ENCODE measurements at places on chromosomes 4 and X. TPM values are rescaled to one million over a fixed set of nuclear protein-coding genes. Genes with fewer than 3 reads are reported as not detected.

Gene SSX4
- polyA plus RNA-seq, result not detected

Gene DCAF8L2
- not detected for polyA plus RNA-seq

Gene TRPC5OS
- polyA plus RNA-seq, result not detected

Gene UGT2B15
- polyA plus RNA-seq, result 0.63 TPM

Gene TCEAL9
- 140 TPM for polyA plus RNA-seq

Gene NPNT
- polyA plus RNA-seq, result 56.9 TPM

Gene GPM6B
- 31.1 TPM for polyA plus RNA-seq

Gene OPN1MW
- polyA plus RNA-seq, result not detected

Gene GLRA2
- 0.20 TPM for polyA plus RNA-seq

Gene NFXL1
- polyA plus RNA-seq, result 26.4 TPM
